ENCODE measurements at places on chromosomes 7 and 10.

DNA sequence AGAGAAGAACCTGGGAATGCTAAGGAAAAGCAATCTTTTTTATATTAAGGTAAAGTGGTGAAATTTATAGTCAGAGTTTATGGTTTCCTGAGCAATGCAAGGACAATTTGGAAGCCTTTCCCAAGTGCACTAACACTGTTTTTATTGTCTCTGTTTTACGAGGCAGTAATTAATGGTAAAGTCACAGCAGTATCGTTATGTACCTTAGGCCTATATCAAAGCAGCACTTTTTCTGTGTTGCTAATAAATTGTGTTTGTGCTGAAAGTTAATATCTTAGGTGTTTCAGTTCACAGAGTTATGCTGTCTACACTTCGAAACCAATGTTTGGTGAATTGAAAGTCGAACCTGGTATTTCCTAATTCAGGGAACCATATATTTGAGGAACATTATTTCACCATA, 19.2 kb downstream of the OIT3 start:
- no peak for DNase-seq

DNA sequence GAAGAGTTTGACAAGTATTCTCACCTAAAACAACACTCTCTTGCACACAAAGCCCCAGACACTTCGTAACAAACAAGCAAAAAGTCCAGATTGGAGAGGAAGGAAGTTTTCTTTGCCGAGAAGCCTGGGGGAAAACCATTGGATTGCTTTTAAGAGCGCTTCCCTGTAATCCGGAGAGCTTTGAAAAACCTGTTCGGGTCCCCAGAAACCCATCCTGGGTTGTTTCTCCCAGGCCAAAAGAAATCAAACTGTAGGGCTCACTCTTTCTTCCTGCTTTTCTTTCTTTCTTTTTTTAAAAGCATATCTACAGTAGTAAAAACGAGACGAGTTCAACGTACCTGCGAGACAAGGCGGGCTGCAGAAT, 655 bp downstream of the SP8 start:
- DNase-seq, result no peak

- no peak for DNase-seq
These were observed 60.4 kb downstream of the INSYN2A start for GRCh38 chr10:127135844-127136577.

- DNase-seq, result no peak
These were observed at the start of gene PAXIP1 for GRCh38 chr7:155003092-155003375. Gene PAXIP1, minus strand, starts transcription at chr7:155003124. Its CDS starts 195 bp downstream, at chr7:155002929.

GRCh38 chr7:77222065-77222464, 22.4 kb upstream of the FGL2 start:
- DNase-seq, result no peak

DNA sequence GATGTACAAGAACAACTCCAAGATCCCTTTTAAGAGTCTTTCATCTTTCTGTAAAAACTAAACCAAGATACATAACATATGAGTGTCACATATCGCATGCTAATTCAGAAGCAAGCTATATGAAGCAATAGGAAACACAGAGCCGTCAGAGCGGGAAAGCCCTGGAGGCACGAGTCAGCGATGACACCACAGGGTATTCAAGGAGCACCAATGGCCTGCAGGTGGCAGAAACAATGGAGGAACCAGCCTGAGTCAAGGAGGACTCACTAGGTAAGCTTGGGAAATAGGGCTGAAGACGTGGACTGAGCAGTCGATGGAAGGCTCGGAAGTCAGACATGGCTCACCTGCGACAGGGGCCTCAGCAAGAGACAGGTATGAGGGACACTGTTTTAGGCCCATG, 214.4 kb downstream of the FAM107B start:
- DNase-seq, result peak; percentile 51

- DNase-seq, result no peak
These were observed 921.5 kb downstream of the TYW1 start for GRCh38 chr7:67918158-67918557.

DNA sequence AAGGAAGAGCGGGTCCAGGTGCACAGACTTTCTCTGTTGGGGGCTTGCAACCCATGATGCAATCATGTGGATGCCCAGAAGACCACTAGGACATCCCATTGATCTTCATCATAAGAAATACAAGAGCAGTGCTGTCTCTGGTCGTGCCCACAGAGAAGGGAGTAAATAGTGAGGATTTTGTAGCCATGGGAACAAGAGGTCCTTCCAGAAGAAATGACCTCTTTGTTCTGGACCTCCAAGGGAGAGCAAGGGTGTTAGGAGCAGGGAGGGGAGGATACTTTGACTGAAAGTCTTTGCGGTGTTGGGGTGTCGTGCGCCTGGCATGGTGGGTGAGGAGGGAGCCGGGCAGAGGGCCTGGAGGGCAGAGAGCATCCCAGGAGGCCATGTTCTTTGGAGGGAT, 55.0 kb upstream of the EN2 start:
- DNase-seq, result no peak

GRCh38 chr7:88151119-88151790, 68.6 kb downstream of the SRI start:
- DNase-seq, result no peak

DNA sequence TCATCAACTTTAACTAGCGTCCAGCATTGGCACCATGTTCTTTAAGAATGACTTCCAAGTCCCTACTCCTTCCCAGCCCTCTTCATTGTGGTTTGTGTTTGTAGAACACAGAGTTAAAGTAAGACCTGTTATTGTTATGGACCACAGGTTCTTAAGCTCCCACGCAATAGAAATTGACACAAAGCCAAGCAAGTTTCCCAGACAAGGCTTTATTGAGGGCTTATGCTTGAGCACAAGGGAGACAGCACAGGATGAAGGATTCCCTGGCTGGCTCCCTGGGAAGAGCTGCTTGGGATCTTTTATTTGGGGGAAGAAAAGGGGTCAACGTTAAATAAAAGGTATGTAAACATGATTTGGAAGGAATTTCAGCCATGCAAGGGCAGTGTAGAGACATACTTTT, 44.3 kb upstream of the PRKCQ start:
- DNase-seq, result no peak

GRCh38 chr10:6877722-6878392, 297.8 kb upstream of the PRKCQ start:
- no peak for DNase-seq

DNA sequence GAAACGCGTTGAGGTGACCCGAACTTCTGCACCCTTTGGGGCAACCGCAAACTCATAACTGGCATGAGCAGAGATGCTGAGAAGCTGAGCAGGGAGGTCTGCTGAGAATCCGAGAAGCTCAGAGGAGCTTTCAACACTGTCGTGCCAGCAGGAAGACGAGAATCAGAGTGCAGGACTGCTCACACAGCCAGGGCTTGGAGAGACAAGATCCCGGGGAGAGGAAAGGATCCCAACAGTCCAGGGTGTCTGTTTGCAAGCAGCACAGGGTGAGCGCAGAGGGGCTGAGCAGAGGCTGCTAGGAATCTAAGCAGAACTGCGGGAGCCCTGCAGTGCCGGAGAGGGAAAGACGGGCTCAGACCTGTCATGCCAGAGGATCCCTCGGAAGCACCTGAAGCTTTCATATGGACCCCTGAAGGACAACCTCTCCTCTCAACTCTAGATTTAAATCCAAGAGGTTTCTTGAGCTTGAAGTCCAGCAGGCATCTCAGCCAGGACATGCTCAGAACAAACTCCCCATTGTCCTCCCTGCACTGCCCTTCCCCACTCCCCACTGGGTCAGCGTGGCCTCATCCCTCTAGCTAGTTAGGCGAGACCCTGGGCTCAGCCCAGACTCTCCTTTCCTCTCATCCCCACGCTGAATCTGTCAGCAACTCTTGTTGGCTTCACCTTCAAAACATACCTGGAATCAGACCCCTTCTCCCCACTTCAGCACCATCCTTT, 40.7 kb downstream of the FOXL3 start:
- no peak for DNase-seq

- no peak for DNase-seq
These were observed 61.4 kb upstream of the GPR158 start for GRCh38 chr10:25113191-25114035.

GRCh38 chr7:106216517-106216922, 68.3 kb downstream of the NAMPT start:
- no peak for DNase-seq

GRCh38 chr7:95373323-95373722, 22.9 kb downstream of the PON3 start:
- no peak for DNase-seq

DNA sequence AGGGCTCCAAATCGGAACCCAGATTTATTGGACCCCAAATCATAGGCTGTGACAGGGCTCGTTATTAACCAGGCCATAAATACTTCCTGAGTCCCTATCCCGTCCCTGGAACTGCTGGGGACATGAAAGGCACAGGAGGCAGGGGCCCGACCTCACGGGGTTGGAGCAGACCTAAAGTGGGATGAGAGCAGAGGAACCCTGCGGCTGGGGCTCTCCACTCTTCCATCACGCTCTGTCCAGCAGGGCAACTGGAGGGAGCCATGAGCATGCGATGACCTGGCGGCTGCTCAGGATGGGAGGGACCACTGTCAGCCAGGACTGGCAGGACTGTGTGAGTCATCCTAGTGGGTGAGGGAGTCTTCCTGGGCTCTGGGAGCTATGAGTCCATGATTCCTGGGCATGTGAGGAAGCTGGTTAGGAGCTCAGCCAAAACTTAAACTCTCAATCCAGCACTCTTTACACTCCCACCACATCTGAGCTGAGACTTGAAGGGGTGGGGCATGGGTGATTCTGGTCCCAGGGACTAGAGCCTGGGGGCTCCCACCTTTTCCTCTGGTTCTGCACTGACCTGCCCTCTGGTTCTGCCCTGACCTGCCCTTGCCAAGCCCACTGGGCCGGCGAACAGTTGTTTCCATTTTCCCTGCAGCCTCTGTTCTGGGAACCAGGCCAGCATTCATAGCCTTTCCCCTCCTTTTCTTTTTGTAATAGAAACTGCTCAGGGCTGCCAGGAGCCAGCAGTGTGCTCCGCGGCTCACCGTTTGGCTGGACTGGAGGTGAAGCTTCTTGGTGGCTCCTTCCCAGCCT, 47.1 kb downstream of the SYPL1 start:
- DNase-seq, result no peak

- DNase-seq, result no peak
These were observed 384.5 kb downstream of the KCNMA1 start for GRCh38 chr10:77253147-77253545.

GRCh38 chr7:47301657-47302295, 280.1 kb downstream of the TNS3 start:
- no peak for DNase-seq

DNA sequence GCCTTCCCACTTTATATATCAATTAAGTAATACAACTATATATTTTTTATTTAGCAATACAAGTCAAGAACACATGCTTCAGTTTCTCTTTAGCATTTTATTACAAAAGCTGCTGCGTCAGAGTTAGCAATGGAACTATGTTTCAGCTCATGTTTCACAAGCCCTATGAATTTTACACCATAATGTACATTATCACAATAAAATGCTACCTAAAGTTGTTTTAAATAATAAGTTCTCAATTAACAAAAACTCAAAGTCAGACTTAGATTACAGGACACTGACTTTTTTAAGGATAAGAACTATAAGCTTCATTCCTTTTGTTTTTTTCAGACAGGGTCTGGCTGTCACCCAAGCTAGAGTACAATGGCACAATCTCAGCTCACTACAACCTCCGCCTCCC, 52.3 kb downstream of the EZH2 start:
- DNase-seq, result no peak

- DNase-seq, result no peak
These were observed 14.6 kb downstream of the WBP1L start for GRCh38 chr10:102758240-102758932.

GRCh38 chr7:47581804-47582763, at the start of gene TNS3:
Gene TNS3, minus strand, starts transcription at chr7:47582111. Its CDS starts 142,475 bp downstream, at chr7:47439636.
- DNase-seq, result no peak

- DNase-seq, result no peak
These were observed 26.2 kb upstream of the FRMD4A start for GRCh38 chr10:14356921-14357320.

- no peak for DNase-seq
These were observed 175.1 kb downstream of the SEPTIN7 start for GRCh38 chr7:35975851-35976454.

- no peak for DNase-seq
These were observed 473.8 kb downstream of the KCNMA1 start for GRCh38 chr10:77163670-77164348.

- DNase-seq, result no peak
These were observed 19.8 kb downstream of the ERCC6 start for GRCh38 chr10:49518982-49519578.

GRCh38 chr10:60576130-60577069, 186.7 kb upstream of the ANK3 start:
- no peak for DNase-seq

GRCh38 chr7:80253237-80253636, 118.6 kb downstream of the GNAI1 start:
- DNase-seq, result no peak

DNA sequence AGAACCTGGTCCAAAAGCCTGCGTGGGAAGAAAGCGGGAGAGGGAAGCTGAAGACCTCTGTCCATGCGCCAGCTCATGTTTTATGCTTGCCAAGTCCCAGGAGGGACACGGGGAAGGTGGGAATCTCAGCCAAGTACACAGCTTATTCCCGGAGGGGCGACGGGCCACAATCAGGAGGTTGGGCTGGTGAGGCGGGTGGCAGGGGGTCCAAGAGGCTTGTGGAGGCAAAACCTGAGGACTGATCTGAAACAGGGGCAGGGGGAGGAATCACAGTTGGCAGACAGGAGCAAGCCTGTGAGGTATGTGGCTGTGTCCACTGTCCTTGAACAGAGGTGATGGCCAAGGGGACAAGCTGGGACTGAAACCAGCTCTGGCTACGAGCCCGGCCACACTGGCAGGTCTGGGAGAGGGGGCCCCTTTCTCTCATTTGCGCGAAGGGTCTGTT, 38.0 kb upstream of the LEP start:
- DNase-seq, result no peak

GRCh38 chr7:22417349-22417748, 60.4 kb upstream of the RAPGEF5 start:
- no peak for DNase-seq

DNA sequence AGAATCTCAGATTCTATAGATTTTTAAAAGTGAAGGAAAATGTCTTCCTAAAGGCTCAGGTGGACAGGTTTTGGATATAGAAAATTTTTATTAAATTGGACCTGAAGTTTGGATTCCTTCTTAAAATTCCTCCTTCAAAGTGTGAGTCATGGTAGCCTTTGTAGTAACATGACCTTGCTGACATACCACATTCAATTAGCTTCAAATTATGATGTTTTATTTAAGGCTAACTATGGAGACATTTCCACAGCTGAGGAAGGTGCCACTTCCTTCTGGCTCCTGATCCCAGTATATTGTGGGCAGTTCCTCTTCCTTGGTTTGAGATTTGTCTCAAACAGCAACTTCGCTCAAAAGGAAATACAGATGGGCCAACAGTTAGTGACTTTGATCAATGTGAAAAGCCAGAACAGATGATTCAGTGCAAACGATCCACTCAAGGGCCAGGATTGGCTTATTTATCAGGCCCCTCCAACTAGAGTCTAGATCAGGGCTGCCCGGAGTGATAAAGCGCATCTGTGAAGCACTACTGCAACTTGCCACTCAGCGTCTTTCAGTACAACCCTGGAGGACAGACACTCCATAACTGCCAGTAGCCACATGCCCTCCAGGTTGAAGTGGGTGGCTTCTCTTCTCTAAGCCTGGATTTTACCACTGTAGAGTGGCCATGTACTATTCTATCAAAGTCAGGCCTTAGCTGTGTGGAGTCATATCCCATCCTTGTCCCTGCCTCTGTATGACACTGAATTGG, 573.5 kb downstream of the KIF20B start:
- DNase-seq, result no peak
